ENCODE measurements at places on chromosomes 1 and 21.

DNA sequence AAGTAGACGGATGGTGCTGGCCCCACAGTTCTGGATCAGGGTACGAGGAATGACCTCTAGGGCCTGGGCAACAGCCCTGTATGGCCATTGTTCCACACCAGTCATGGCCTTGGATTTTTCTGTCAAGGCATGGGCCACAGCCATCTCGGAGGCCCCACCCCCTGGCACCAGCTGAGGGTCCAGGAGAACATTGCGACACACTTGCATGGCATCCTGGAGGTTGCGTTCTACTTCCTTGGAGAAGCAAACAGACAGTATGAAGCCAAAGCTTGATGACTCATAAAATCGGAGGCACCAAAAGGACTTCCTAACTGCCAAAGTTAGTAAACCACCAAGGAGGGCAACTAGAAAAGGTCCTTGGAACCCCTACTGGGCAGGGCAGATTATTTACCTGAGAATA lies 11.9 kb upstream of the VHLL start:
- DNase-seq, result no peak

- DNase-seq, result no peak
Measured at GRCh38 chr1:97538113-97538512, 382.7 kb downstream of the DPYD start.

DNA sequence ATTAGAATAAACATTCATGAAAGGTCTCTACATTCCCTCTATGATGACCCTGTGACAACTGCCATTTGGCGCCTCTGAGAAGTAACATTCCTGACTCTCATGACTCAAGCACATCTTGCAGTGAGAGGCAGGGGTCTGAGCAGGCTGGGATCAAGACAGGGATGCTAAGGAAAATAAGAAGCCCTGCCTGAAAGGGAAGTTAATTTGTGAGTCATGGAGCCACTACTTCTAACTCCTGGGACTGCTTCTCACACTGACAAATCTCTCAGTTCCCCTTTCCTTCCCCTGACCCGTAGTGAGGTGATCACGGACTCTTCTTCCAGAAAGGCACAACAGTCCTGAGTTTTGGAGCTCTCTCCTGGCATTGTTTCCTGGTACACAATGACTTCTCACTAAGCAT lies 231.9 kb downstream of the TNR start:
- DNase-seq, result no peak

- no peak for DNase-seq
Measured at GRCh38 chr1:173445164-173445563, 32.0 kb upstream of the PRDX6 start.

- no peak for DNase-seq
Measured at GRCh38 chr1:109908836-109909235, 1.8 kb upstream of the CSF1 start.

GRCh38 chr1:66384258-66384921 lies 149.6 kb upstream of the SGIP1 start:
- DNase-seq, result no peak

DNA sequence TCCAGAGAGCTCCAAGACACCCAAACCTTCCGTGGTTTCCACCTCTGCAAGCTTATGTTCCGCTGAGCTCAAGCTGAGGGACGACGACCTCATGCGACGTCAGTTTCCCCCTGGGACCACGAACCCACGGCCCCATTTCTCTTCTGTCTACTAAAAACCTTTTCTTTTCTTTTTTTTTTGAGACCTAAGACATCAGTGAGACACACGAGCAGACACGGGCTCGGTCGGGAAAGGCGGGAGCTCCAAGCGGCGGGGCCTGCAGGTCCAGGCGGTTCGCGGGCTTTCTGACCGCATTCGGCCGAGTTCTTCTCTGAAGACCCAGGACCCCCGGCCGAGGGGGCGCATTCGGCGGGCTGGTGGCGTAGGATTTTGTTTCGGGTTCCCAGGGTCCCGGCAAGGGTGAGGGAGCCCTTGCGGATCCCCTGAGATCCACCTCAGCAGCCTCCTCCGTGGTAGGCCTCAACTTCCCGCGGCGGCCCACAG lies 402 bp downstream of the C21orf58 start:
- no peak for DNase-seq

Measured in spinal cord (tissue), 10 donors.